ENCODE measurements at places on chromosomes 12 and 14. TPM values are rescaled to one million over a fixed set of nuclear protein-coding genes. Genes with fewer than 3 reads are reported as not detected.

The TAS2R46 gene
- 3.8 TPM for total RNA-seq

GRCh38 chr12:127263621-127264020, 1003.3 kb upstream of the TMEM132C start:
- no peak for DNase-seq
- H3K27ac ChIP-seq: no peak overlapping the region

The HSPB8 gene
- 15.7 TPM for total RNA-seq

DNA sequence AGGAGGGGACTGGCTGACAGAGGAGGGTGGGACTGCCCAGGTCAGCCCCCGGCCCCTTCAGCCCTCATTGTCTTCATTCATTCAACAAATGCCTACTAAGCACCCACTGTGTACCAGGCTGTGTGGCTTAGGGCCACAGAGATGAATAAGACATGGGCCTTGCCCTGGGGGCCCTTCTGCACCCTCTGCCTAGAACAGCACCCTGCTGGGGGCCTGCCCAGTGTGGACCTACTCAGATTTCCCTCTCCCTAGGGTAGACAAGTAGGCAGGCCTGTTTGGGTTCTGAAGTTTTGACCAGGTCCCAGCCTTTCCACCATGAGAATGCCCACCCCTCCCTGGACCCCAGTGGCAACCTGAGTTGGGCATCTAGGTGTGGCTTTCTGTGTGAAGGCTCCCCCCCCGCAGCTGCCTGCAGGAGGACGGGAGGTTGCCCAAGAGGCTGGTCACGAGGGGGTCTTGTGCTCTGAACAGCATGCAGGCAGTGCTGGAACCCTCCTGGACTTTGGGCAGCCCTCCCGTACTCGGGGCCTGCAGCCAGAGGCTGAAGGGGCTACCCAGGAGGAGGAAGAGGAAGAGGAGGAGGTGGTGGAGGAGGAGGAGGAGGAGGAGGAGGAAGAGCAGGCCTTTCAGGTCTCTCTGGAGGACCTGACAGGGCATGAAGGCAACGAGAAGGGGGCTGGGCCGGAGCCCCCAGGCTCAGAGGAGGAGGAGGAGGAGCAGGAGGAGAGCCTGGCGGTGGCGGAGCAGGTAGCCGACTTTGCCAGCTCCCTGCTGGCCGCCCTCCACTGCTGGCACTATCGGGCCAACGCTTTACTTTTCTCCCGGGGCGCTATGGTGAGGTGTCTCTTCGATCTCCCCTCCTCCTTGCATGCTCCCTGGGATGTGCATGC, 33.4 kb downstream of the PLEKHG3 start:
- H3K27me3 ChIP-seq: no peaks in the 10 kb centered on the region
- H3K4me1 ChIP-seq: peaks cover 1% of the 10 kb centered on the region
- H3K27ac ChIP-seq: no peak overlapping the region
- no peak for DNase-seq
- no peak overlapping the region for H3K4me3 ChIP-seq

DNA sequence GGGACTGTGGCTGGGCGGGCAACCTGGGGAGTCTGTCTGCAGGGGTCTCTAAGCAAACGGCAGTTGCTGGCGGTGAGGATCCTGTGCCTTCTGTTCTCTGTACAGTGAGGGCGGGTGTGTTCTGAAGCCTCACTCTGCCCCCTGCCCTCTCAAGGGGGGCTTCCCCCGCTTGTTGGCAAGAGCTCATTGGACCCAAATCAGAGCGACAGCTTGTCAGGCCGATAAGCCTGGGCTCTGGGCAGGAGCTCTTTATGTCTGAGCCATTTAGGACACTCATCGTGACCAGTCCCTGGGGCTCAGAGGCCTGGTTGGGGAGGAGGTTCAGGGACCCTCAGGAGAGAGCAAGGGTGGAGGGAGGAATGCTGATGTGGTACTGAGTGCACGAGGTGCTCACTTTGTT, 136.0 kb downstream of the TSPAN9 start:
- peaks cover 28% of the 10 kb centered on the region for H3K4me1 ChIP-seq
- no peak overlapping the region for H3K4me3 ChIP-seq
- DNase-seq: no peak
- H3K27me3 ChIP-seq: no peaks in the 10 kb centered on the region
- no peak overlapping the region for H3K27ac ChIP-seq

The EAPP gene
- 43.8 TPM for total RNA-seq

- no peak overlapping the region for H3K4me3 ChIP-seq
- H3K27ac ChIP-seq: no peak overlapping the region
- no peak for DNase-seq
- H3K27me3 ChIP-seq: peaks cover 6% of the 10 kb centered on the region
Measured at GRCh38 chr12:118835926-118836325, 145.4 kb upstream of the SRRM4 start.

DNA sequence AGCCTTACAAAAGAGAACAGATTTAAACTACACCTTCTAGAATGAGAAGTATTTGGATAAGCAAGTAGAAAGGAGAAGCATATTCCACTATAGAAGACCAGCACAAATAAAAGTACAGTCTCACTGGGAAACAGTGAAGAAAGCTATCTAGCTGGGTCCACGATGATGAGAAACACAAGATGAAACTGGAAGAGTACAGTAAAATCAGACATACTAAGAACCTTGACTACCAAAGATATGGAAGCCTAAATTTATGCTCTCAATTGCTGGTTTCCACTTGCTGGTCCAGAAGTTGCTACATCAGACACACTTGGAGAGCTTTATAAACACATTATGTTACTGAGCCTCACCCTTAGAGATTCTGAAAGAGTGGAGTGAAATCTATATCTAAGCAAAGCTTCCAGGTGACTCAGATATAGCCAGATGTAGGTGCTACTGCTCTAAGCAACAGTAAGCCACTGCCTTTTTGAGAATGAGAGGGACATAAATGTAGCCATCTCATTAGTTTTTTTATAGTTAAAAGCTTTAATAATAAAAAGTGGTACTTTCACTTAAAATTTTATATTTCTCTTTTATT, 96.3 kb upstream of the BBS10 start:
- peaks cover 9% of the 10 kb centered on the region for H3K36me3 ChIP-seq
- H3K27me3 ChIP-seq: no peaks in the 10 kb centered on the region
- no peak for DNase-seq
- H3K4me3 ChIP-seq: no peak overlapping the region
- peaks cover 42% of the 10 kb centered on the region for H3K4me1 ChIP-seq

GRCh38 chr14:89616852-89617341, 199.9 kb upstream of the FOXN3 start:
- DNase-seq: no peak
- H3K27me3 ChIP-seq: no peaks in the 10 kb centered on the region
- peaks cover 1% of the 10 kb centered on the region for H3K36me3 ChIP-seq
- peaks cover 54% of the 10 kb centered on the region for H3K4me1 ChIP-seq

- no peaks in the 10 kb centered on the region for H3K36me3 ChIP-seq
- H3K27ac ChIP-seq: no peak overlapping the region
- no peak overlapping the region for H3K4me3 ChIP-seq
Measured at GRCh38 chr14:21825149-21825743, 151.6 kb upstream of the OR4E1 start.

GRCh38 chr14:99281396-99281795, 9.4 kb upstream of the BCL11B start:
- peaks cover 29% of the 10 kb centered on the region for H3K27me3 ChIP-seq
- H3K4me3 ChIP-seq: no peak overlapping the region
- no peak overlapping the region for H3K27ac ChIP-seq
- H3K36me3 ChIP-seq: no peaks in the 10 kb centered on the region
- no peak for DNase-seq

GRCh38 chr12:10543499-10543898, 37.8 kb downstream of the EIF2S3B start:
- H3K4me3 ChIP-seq: no peak overlapping the region
- no peaks in the 10 kb centered on the region for H3K36me3 ChIP-seq
- no peaks in the 10 kb centered on the region for H3K4me1 ChIP-seq
- no peak for DNase-seq
- H3K27me3 ChIP-seq: no peaks in the 10 kb centered on the region
- H3K27ac ChIP-seq: no peak overlapping the region

DNA sequence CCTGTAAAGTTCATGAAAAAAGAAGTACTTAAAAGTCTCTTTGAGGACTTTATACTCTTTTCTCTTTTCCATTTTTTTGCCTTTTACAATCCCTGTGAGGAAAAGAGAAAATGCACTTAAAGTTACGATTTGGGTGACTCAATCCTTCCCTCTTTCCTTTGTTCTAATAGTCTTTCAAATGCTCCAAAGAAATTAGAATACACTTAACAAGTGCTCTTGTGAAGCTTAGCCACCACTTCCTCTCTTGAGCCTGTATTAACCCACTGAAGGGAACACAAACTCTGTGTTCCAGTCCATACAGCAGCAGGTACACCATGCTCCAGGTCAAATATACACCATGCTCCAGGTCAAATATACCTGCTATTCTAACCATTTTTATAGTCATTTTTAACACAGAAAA, 581.1 kb upstream of the MGAT4C start:
- no peak overlapping the region for H3K27ac ChIP-seq
- H3K4me3 ChIP-seq: no peak overlapping the region
- no peaks in the 10 kb centered on the region for H3K27me3 ChIP-seq
- H3K36me3 ChIP-seq: no peaks in the 10 kb centered on the region
- H3K4me1 ChIP-seq: peaks cover 9% of the 10 kb centered on the region

DNA sequence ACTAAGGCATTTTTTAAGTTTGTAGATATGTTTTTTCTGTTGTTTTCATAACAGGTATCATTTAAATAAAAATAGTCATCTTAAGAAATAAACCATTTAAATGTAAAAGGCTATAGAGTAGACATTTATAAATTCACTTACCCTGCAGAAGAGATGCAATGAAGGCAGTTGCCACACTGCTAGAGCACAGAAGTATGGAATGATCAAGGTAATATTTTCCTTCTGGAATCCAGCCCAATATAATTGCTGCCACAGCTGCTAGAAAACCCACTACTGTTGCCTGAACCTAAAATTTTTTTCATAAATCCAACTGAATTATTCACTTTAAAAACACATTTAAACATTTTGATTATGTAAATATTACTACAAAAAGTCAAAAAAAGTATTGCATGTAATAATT, 69.2 kb downstream of the SLC41A2 start:
- no peak for DNase-seq
- no peak overlapping the region for H3K4me3 ChIP-seq
- H3K4me1 ChIP-seq: peaks cover 17% of the 10 kb centered on the region
- H3K36me3 ChIP-seq: peaks cover 6% of the 10 kb centered on the region
- H3K27me3 ChIP-seq: no peaks in the 10 kb centered on the region

DNA sequence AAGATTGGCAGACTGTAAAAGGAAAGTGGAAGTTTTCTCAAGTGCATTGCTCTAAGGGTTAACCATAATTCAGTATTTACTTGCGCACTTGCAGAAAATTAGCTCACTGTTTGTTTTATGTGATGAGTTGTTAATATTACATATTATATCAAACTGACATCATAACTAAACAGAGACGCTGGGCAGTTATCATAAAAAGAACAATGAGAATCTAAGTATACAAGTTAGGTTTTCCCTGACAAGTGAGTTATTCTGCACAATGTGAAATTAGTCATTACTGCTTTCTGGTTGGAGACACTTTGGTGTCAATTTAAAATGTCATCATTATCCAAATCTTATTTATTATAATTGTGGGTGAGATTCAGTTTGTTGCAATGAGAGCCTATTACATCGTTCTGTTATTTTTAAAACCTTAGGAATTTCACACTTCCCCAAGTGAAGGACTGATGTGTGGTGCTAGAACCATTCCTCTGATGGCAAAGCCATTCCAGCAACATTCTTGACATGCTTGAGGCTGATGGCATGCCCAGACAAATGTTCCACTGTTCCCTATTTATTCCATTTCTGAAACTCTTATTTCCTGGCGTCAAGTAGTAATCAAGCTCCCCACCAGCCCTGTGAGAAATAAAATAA, 90.1 kb upstream of the FLRT2 start:
- H3K36me3 ChIP-seq: no peaks in the 10 kb centered on the region
- H3K27me3 ChIP-seq: no peaks in the 10 kb centered on the region
- no peak for DNase-seq
- H3K4me3 ChIP-seq: no peak overlapping the region

GRCh38 chr12:18446061-18446644, 184.8 kb downstream of the PIK3C2G start:
- peaks cover 3% of the 10 kb centered on the region for H3K36me3 ChIP-seq
- H3K4me3 ChIP-seq: no peak overlapping the region
- no peak for DNase-seq
- H3K4me1 ChIP-seq: no peaks in the 10 kb centered on the region
- H3K27ac ChIP-seq: no peak overlapping the region

The PTGDR gene
- total RNA-seq: 0.07 TPM

The MYH6 gene
- total RNA-seq: not detected

GRCh38 chr12:69649529-69649928, 38.8 kb upstream of the LRRC10 start:
- peaks cover 8% of the 10 kb centered on the region for H3K4me1 ChIP-seq
- H3K27ac ChIP-seq: no peak overlapping the region
- H3K27me3 ChIP-seq: no peaks in the 10 kb centered on the region
- H3K36me3 ChIP-seq: peaks cover 2% of the 10 kb centered on the region
- DNase-seq: no peak

The TCTN2 gene
- 16.8 TPM for total RNA-seq

The MIP gene
- not detected for total RNA-seq

GRCh38 chr12:2886768-2887450, 3.8 kb upstream of the TULP3 start:
- no peak overlapping the region for H3K27ac ChIP-seq
- DNase-seq: no peak
- H3K4me3 ChIP-seq: no peak overlapping the region
- peaks cover 27% of the 10 kb centered on the region for H3K36me3 ChIP-seq
- H3K27me3 ChIP-seq: no peaks in the 10 kb centered on the region

GRCh38 chr14:50839691-50840090, 8.7 kb upstream of the NIN start:
- no peaks in the 10 kb centered on the region for H3K36me3 ChIP-seq
- no peaks in the 10 kb centered on the region for H3K4me1 ChIP-seq
- H3K27me3 ChIP-seq: peaks cover 14% of the 10 kb centered on the region
- DNase-seq: no peak
- H3K27ac ChIP-seq: no peak overlapping the region
- H3K4me3 ChIP-seq: no peak overlapping the region

The ESRRB gene
- 0.16 TPM for total RNA-seq

- no peak for DNase-seq
- H3K4me1 ChIP-seq: no peaks in the 10 kb centered on the region
- H3K27me3 ChIP-seq: no peaks in the 10 kb centered on the region
Measured at GRCh38 chr12:25102402-25102801, 92.6 kb downstream of the DNAI7 start.

The STAC3 gene
- 10.6 TPM for total RNA-seq

DNA sequence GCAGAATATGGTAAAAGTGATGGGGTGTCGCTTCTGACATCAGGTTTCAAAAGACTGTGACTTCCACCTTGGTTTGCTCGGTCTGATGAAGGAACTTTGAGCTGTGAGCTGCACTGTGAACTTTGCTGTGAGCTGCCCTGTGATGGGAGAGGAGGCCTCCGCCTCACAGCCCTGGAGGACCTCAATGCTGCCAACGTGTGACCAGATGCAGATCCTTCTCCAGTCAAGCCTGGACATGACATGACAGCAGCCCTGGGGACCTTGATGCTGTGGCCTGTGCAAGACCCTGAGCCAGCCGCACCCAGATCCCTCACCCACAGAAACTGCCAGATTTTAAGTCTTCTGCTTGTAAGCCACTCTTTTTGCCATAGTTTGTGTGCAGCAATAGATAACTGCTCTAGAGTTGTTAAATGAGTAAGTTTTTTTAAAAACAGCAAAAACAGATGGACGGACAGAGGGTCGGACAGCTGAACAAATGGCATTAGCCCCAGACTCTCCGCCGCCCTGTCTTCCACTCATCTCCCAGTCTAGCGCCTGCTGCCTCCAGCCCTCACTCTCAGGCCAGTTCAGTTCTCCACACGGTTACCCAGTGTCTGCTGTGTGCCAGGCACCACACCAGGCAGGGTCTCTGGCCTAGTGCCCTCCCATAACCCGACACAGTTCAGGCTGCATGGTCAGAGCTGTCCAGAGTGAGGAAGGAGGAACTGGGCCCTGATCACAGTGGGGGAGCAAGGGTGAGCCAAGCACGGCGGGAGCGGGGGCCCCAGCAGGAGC, 13.1 kb upstream of the LRTM2 start:
- H3K4me3 ChIP-seq: no peak overlapping the region
- H3K27ac ChIP-seq: no peak overlapping the region
- H3K36me3 ChIP-seq: no peaks in the 10 kb centered on the region
- H3K4me1 ChIP-seq: peaks cover 5% of the 10 kb centered on the region
- no peak for DNase-seq
- H3K27me3 ChIP-seq: no peaks in the 10 kb centered on the region

All from mesothelial cell of epicardium (in vitro differentiated cells).